Fibroblast of skin of scalp (primary cell): ENCODE measurements at places on chromosomes 16 and 17.

DNA sequence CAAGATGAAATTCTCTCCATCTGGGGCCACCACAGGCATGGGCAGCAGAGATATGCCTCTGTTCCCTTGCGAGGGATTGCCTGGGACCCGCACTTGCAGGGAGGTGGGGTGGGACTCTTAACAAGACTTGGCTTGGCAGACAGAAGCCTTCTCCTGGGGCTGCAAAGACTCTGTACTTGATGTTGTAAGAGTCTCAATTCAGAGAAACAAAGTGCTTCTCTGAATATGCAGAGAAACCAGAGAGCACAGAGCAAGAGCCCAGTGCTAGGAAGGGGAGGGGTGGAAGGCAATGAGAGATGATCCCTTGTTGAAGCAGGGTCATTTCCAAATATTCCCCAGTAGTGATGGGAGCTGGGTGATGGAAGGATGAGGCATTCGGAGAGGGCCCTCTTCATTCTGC, 2.2 kb downstream of the MMP28 start:
- no peak for DNase-seq

DNA sequence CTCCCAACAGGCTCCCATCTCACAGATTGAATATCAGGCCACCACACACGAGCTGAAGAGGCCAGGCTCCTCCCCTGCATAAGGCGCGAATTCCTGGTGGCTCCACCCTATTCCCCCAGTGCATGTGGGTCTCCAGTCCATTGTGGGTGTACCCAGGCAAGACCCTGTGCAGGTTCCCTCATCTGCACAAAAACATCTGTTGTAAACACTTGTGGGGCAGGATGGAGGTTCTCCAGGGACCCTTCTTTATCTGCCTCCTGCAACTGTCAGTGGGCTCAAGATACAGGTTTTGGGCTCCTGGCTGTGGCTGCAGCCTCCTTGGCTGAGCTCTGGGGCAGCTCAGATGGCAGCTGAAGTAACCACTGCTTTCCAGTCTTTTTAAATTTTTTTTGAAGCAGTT, 17.6 kb upstream of the LGALS9 start:
- DNase-seq: no peak

DNA sequence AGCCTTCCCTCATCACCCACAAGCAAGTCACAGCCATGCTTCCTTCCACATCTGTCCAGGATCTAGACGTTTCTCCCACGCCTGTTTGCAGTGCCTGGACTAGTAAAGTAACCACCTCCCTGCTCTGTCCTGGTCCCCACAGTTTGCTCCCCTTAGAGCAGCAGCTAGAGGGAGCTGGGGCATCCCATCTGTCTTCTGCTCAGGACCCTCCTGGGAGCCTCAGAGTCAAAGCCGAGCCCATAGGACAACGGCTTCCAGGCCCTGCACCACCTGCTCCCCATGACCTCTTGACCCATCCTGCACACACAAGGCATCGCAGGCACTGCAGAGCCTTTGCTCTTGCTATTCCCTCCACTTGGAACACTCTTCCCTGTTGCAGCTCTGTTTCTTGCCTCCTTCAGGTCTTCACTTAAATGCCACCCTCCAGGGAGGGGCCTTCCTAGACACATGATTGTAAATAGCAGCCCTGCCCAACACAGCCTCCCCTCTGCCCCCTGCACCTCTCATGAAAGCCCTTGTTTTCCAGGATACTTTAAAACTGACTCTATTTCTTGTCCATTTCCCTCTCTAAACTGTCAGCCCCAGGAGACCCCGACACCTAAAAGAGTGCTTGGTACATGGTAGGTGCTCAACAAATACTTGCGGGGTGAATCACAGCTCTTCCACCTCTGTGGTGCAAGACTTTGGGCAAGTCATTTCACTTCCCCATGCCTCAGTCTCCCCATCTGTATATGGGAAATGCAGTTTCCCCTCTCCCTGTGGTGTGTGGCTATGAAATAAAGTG, 3.1 kb downstream of the NATD1 start:
- DNase-seq: no peak

DNA sequence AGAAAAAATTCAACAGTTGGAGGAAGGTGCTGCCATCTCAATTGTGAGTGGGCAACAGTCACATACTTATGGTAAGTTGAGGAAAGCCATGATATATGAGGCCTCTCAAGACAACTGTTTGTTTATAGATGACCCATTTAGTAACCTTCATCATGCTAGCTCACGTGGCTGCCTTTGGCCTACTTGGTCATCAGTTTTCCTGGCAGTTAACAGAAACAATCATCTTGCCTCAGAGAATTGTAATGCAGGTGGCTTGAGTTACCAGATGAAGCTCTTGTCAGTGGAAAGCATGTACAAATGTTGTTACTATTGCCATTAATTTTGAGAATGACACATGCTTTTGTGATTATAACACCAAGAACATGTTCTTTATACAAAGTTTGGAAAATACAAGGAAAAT, 14.7 kb downstream of the TPPP3 start:
- DNase-seq: no peak

GRCh38 chr16:22402191-22402590, 27.8 kb upstream of the CDR2 start:
- DNase-seq: peak; percentile 54

DNA sequence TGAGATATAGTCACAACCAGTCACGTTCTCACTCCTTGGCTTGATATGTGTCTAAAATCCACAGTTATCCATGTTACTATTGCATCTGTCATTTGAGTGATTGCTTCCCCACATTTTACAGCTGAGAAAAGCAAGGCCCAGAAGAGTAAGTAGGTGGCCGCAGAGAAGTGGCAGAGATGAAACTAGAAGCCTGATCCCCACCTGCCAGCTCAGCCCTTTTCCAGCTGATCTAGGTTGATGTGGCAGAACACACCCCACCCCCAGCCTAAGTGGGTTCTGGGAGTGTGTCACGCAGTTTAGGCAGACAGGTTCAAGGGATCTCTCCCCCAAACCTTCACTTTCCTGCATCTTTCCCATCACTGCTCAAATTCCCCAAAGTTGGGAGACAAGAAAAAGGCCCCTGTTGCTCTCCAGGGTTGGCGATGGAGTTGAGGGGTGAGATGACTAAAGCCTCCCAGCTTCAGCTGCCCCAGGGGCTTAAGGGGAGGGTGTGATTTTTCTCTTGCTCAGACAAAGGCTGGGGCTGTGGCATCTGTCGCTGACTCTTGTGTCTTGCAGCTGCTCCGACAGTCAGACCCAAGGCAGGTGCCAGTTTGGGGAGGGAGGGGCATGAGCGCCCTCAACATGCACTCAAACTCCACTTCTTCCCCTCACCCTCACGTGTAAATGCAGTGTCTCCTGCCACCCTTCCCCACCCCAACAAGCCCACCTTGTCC, 48.9 kb upstream of the LHX1 start:
- no peak for DNase-seq

- DNase-seq: no peak
Measured at GRCh38 chr16:31713945-31714902, 159.4 kb upstream of the ZNF267 start.
